NCI-H69 (cell line): ENCODE measurements at places on chromosomes 16 and 17.

DNA sequence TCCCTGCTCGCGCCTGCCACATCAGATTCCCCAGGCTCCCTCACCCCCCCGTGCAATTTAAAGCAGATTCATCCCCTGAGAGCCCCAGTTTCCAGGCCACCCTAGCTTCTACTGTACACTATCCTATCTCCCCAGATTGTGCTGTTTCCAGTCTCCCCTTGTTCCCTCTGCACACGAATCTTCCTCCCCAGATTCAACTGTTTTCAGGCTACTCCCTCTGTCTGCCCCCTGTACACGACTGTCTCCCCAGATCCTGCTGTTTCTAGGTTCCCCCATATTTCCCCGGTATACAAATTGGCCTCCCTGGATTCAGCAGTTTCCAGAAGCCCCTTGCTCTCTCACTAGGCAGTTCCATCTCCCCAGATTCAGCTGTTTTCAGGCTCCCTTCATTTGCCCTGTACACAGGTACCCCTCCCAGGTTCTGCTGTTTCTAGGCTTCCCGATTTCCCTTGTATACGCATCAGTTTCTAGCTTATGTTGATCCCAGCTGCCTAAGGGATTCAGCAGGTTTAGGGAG is 22.9 kb downstream of the COPZ2 start:
- DNase-seq, result peak; percentile 98

DNA sequence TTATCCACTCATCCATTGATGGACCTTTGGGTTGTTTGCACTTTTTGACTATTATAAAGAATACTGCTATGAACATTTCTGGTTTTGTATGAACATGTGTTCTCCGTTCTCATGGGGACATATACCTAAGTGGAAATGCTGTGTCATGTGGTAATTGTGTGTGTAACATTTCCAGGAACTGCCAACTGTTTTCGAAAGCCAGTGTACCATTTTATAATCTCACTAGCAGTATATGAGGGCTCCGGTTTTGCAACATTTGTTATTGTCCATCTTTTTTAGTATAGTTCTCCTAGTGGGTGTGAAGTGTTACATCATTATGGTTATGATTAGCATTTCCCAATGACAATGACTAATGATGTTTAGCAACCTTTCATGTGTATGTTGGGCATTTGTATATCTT is 5.1 kb upstream of the TRIM25 start:
- no peak for DNase-seq

DNA sequence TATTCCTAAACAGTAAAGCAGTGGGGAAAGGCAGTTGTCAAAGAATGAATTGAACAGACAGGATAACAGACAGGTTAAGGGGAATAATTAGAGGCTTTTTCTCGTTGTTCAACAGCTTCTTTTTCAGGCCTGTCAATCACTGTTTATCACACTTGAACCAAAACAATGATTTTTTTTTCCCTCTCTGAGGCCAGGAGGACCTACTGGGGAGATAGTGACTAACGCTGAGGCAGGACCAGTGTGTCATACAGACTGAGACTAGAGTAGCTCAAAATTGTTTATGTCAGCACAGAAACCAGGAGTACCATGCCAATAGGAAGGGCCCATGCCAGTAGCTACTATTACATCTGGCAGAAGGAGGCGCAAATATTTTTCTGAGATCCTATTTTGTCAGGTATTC is 41.3 kb upstream of the NLK start:
- no peak for DNase-seq

DNA sequence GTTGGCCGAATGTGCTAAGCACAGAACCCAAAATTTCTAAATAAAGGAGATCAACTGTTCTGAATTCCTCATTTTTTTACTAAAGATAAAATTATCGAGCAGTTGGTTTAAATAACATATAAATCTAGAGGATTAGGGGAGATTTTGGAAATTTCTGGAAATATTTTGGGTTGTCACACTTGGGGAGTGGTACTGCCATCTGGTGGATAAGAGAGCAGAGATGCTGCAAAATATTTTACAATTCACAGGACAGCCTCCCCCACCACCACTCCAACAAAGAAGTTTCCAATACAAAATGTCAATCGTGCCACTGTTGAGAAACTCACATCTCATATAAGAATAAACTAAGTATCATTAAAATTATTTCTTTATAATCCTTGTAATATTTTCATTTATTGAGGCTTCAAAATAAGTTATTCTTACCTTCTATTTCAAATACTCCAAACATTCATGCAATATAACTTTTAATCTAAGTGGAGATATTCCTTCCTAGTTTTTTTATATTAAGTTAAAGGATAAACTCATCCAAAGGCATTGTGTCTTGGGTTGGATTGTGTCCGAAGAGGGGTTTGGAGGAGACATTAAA is 17.0 kb upstream of the ABCA8 start:
- DNase-seq, result peak; percentile 4

DNA sequence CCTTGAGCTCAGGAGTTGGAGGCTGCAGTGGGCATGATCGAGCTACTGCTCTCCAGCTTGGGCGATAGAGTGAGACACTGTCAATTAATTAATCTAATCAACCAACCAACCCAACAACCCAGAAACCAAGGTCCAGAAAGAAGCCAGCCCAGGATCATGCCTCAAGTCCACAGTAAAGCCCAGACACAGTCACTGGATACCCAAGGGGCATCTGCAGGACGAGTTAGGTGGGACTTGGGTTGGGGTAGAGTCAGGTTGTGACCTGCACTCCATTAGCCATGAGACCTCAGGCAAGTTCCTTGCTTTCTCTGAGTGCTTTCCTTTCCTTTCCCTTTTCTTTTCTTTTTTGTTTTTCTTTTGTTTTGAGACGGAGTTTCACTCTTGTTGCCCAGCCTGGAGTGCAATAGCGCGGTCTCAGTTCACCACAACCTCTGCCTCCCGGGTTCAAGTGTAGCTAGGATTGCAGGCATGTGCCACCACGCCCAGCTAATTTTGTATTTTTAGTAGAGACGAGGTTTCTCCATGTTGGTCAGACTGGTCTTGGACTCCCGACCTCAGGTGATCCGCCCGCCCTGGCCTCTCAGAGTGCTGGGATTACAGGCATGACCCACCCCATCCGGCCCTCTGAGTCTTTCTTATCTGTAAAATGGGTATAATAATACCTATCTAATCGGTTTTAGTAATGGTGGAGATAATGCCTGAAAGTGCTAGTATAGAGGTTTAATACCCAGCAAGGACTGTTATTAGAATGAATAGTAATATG is 3.5 kb upstream of the HSD17B1 start:
- DNase-seq, result no peak

GRCh38 chr17:28372203-28372944 is 880 bp downstream of the SARM1 start:
- DNase-seq, result peak; percentile 70

- DNase-seq, result no peak
These were observed 15.1 kb downstream of the CDH11 start for GRCh38 chr16:65106757-65107156.

- no peak for DNase-seq
These were observed 235.7 kb downstream of the PMP22 start for GRCh38 chr17:15029469-15029868.

DNA sequence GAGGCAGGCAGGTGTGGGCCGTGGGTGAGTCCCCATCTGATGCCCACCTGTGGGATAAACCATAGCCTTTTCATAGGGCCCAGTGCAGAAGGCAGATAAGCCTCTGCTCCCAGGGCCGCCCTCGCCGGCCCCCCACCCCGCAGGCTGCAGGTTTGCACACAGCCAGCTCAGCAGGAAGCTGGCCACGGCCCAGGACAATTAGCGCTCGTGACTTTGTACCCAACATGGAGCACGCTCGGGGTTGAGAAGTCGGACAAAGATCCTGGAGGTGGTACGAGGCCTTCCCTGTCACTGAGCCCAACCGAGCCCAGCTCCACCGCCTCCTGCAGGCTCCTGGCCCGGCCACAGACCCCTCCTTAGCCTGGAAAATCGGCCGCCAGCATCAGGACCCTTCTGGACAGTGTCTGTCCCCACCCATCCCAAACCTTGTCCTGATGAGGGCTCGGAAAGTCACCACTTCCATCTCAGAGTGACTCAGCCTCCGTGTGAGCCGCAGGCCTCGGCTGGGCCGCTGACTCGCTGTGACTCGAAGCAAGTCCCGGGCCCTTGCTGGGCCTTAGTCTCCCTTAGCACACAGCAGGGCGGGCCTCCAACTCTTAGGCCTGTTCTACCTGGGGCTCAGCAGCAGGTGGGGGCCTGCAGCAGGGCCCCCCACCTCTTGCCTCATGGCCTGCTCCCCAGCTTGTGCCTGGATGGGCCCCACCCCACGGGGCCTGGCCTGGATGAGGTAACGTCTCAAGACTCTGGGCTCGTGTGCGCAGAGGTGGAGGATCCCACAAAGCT is 22.7 kb downstream of the FAM83G start:
- peak; percentile 88 for DNase-seq
